NCI-H187 (cell line): ENCODE measurements at places on chromosomes 7 and 10.

GRCh38 chr10:29835055-29835454 lies 200.3 kb upstream of the SVIL start:
- DNase-seq: no peak

- DNase-seq: no peak
These were observed 6.2 kb downstream of the SFXN4 start for GRCh38 chr10:119159332-119159731.

- DNase-seq: no peak
These were observed 1.4 kb downstream of the KIN start for GRCh38 chr10:7786430-7786829.

GRCh38 chr7:140668641-140669040 lies 4.1 kb upstream of the ADCK2 start:
- no peak for DNase-seq

DNA sequence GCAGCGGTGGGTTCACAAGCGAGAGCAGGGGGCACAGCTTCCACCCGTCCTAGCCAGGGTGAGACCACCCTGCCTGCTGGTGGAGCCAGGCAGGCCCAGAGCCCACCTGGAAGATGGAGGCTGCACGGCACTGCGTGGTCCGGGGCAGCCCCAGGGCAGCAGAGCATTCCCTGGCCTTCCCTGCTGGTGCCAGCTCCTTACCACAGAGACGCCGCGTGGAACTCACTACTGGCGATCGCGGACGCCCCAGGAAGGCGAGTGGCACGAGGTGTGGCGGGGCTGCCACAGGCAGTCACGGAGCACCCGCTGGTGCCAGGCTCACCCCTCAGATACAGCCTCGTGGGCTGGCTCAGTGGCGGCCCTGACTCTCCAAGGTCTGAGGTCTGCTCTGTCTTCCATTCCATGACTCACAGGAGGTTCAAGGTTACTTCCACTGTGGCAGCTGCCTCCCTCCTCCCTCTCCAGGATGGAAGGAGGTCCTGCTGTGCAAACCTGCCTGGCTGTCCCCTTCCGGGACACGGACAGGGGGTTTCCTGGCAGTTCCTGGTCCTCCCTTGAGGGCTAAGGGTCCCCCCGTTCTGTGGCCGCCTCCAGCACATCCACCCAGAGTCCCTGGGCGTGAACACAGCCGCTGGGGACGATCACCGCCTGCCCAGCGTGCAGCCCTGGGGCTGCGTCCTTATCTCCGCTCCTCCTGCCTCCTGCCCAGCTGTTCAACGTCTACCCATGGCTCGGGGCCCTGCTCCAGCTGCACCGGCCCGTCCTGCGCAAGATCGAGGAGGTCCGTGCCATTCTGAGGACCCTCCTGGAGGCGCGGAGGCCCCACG lies 3.1 kb downstream of the CYP2W1 start:
- no peak for DNase-seq

DNA sequence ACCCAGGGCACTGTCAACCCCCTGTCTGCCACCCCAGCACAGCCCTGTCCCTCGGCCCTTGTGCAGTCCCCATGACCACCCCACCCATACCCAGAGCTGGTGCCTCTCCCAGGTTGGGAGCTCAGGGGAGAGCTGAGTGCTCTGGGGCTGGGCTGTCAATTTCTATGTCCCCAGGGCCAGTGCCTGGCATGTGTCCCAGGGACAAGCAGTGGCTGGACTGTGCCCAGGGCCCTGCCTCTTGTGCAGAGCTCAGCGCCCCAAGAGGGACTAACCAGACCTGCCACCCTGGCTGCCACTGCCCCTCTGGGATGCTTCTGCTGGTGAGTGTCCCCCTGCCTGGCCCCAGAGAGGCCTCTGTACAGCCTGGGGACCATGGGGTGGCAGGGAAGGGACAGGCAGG lies 29.0 kb upstream of the ZNF862 start:
- no peak for DNase-seq

DNA sequence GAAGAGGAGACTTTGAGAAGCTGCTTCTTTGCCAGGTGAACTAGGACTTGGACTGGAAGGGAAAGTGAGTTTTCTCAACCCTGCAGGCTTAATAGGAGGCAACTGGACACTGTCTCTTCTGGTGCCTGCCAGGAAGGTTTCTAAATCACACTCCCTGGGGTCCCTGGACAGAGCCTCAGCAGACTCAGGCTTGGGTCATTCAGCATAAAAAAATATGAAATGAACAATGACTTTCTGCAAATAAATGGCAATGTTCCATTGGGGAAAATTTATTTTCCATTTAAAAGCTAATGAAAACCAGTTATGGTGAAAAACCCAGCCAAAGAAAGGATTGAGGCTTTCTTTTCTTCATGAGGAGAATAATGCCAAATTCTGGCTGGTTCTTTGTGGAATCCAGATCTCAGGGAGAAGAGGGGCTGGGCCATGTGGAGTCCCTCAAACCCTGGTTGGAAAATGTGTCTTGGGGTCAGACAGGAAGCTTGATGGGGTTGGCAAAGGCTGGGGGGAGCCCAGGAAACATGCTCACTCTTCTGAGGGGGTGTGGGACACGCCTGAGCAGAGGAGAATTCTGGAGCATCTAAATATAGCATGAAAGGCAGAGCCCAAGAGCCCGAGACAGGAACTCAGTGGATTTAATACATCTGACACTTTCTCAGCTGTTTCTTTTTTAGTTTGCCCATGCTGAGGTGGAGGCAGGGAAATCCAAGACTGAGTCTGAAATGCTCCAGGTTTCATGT lies 65.2 kb upstream of the EMX2 start:
- no peak for DNase-seq

DNA sequence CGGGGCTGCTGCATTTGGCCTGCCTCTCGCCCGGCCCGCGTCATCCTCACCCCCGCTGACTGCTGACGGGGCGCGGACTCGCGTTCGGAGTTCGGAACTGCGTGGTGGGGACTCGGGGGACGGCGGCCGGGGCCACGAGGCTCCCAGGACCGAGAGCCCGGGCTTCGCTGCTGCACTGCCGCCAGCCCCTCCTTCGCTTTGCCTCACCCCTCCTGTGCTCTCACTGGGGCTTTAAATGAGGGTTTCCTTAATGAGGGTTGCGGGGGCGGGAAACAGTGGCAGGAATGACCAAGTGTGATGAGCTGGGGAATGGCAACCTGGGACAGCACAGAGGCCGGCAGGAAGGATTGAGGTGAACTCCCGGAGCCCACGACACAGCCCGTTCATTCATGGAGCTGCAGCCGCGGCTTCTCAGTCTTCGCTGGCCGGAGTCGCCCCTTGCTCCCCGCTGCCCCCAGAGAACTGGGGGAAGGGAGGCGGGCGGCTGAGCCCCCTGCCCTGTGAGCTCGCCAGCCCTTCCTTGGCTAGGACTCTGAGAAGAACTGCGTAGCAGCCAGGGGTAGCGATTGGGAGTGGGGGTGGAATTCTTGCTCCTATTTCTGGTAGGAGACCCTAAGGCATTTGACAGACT lies 1.5 kb upstream of the LRRC4 start:
- no peak for DNase-seq

- no peak for DNase-seq
These were observed 689.7 kb downstream of the SUGCT start for GRCh38 chr7:40824461-40824860.
